ENCODE measurements at places on chromosomes 13 and 19. TPM values are rescaled to one million over a fixed set of nuclear protein-coding genes. Genes with fewer than 3 reads are reported as not detected.

DNA sequence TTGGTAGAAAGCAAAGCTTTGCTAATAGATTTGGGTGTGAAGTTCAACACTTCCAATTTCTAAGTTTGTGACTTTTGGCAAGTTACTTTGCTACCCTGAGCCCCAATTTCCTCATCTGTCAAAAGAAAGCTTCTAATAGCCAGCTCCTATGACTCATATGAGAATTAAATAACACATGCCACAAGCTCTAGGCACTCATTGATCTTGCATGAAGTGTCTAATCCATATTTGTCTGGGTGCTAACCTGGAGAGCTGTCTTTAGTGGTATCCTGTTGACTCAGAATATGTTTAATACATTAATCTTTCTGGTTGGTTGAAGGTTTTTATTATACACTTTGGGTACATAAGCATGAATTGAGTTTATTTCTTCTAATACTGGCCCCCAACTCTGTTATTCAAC lies 188.8 kb downstream of the POSTN start:
- H3K36me3 ChIP-seq, result no peaks in the 10 kb centered on the region
- H3K4me1 ChIP-seq, result no peaks in the 10 kb centered on the region
- no peak overlapping the region for H3K4me3 ChIP-seq
- no peak overlapping the region for H3K27ac ChIP-seq
- DNase-seq, result no peak

GRCh38 chr19:46821512-46822409 lies 28.9 kb downstream of the AP2S1 start:
- no peak overlapping the region for H3K4me3 ChIP-seq
- no peaks in the 10 kb centered on the region for H3K27me3 ChIP-seq
- H3K36me3 ChIP-seq, result no peaks in the 10 kb centered on the region
- no peak overlapping the region for H3K27ac ChIP-seq

DNA sequence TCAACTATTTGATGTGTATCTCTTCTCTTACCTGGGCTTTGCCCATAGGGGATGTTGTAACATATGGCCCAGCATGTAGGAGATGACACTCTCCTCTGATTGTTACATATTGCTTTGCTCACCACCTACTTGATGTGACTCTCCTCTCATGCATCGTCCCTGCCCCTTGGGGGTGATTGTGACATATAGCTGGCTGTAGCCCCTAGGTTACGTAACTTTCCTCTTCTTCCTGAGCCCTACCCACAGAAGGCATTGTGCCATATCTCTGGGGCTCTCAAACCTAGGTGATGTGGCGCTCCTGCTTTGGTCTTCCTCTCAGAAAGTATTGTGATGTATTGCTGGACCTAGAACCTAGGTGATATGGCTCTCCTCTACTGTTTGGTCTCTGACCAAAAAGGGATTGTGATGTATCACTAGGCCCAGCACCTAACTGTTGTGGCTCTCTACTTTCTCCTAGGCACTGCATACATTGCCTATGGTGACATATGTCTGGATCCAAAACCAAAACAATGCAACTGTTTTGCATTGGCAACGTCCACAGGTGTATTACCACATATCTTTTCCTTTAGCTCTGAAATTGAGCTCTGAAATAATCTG lies 71.9 kb upstream of the ZNF724 start:
- DNase-seq, result no peak
- no peaks in the 10 kb centered on the region for H3K4me1 ChIP-seq
- no peaks in the 10 kb centered on the region for H3K27me3 ChIP-seq
- H3K4me3 ChIP-seq, result no peak overlapping the region
- H3K36me3 ChIP-seq, result no peaks in the 10 kb centered on the region

- H3K27ac ChIP-seq, result no peak overlapping the region
- H3K36me3 ChIP-seq, result no peaks in the 10 kb centered on the region
- DNase-seq, result no peak
- no peak overlapping the region for H3K4me3 ChIP-seq
- H3K4me1 ChIP-seq, result peaks cover 18% of the 10 kb centered on the region
Measured at GRCh38 chr13:113901642-113902041, 37.8 kb upstream of the GAS6 start.

RASL11A gene
- total RNA-seq, result 14.0 TPM

GRCh38 chr19:925087-925525 lies 729 bp upstream of the ARID3A start:
- H3K27me3 ChIP-seq, result peaks cover 9% of the 10 kb centered on the region
- H3K4me3 ChIP-seq, result peak overlapping the region; percentile 95
- H3K27ac ChIP-seq, result peak overlapping the region; percentile 73
- H3K4me1 ChIP-seq, result peaks cover 6% of the 10 kb centered on the region
- H3K36me3 ChIP-seq, result no peaks in the 10 kb centered on the region

FAM216B gene
- total RNA-seq, result not detected

DNA sequence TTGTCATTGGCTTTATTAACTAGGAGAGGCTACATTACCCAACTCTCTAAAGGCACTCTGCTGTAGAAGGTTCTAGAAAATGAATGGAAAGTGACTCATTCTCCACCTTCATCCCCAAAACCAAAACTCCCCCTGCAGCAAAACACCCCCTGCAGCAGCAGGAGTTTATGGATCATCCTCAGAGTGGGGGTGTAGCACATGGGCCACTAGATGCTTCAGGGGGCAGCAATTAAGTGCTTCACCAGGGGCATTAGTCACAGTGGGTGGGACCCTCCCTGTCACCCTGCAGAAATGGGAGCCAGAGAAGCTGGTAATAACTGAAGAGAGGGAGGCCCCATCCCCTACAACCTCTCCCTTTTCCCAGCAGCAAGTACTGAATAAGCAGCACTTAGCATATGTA lies 64.5 kb upstream of the MED4 start:
- H3K4me3 ChIP-seq, result no peak overlapping the region
- DNase-seq, result no peak
- peaks cover 16% of the 10 kb centered on the region for H3K4me1 ChIP-seq
- H3K36me3 ChIP-seq, result no peaks in the 10 kb centered on the region
- H3K27me3 ChIP-seq, result no peaks in the 10 kb centered on the region

DNA sequence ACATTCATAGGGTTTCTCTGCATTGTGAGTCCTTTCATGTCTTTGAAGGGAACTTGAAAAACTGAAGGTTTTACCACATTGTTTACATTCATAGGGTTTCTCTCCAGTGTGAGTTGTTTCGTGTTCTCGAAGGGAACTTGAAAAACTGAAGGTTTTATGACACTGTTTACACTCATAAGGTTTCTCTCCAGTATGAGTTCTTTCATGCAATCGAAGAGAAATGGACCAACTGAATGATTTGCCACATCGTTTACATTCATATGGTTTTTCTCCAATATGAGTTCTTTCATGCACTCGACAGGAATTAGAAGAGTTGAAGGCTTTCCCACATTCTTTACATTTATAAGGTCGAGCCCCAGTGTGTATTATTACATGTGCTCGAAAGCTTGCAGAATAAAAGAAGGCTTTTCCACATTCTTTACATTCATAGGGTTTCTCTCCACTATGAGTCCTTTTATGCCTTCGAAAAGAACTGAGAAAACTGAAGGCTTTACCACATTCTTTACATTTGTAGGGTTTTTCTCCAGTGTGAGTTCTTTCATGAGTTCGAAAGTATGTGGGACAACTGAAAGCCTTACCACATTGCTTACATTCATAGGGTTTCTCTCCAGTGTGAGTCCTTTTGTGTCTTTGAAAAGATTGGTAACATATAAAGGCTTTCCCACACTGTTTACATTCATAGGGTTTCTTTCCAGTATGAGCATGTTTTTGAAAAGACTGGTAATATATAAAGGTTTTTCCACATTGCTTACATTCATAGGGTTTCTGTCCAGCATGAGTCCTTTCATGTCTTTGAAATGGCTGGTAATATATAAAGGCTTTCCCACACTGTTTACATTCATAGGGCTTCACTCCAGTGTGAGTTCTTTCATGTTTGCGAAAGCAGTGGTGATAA lies 20.7 kb downstream of the ZNF14 start:
- no peak overlapping the region for H3K27ac ChIP-seq
- peaks cover 30% of the 10 kb centered on the region for H3K36me3 ChIP-seq
- H3K4me3 ChIP-seq, result no peak overlapping the region
- no peak for DNase-seq

GRCh38 chr13:24865163-24865953 lies 101.4 kb downstream of the RNF17 start:
- peaks cover 11% of the 10 kb centered on the region for H3K4me1 ChIP-seq
- no peak overlapping the region for H3K27ac ChIP-seq
- H3K27me3 ChIP-seq, result no peaks in the 10 kb centered on the region
- DNase-seq, result no peak
- H3K4me3 ChIP-seq, result no peak overlapping the region
- H3K36me3 ChIP-seq, result no peaks in the 10 kb centered on the region

NOP53 gene
- total RNA-seq, result 521 TPM

GRCh38 chr13:40878321-40878720 lies 88.9 kb downstream of the SLC25A15 start:
- peak overlapping the region; percentile 82 for H3K27ac ChIP-seq
- H3K4me1 ChIP-seq, result peaks cover 61% of the 10 kb centered on the region
- H3K4me3 ChIP-seq, result no peak overlapping the region
- DNase-seq, result peak; percentile 82
- no peaks in the 10 kb centered on the region for H3K36me3 ChIP-seq

- no peaks in the 10 kb centered on the region for H3K4me1 ChIP-seq
- H3K27ac ChIP-seq, result no peak overlapping the region
- H3K4me3 ChIP-seq, result no peak overlapping the region
- H3K27me3 ChIP-seq, result no peaks in the 10 kb centered on the region
Measured at GRCh38 chr13:33798023-33798422, 19.9 kb upstream of the RFC3 start.

DNA sequence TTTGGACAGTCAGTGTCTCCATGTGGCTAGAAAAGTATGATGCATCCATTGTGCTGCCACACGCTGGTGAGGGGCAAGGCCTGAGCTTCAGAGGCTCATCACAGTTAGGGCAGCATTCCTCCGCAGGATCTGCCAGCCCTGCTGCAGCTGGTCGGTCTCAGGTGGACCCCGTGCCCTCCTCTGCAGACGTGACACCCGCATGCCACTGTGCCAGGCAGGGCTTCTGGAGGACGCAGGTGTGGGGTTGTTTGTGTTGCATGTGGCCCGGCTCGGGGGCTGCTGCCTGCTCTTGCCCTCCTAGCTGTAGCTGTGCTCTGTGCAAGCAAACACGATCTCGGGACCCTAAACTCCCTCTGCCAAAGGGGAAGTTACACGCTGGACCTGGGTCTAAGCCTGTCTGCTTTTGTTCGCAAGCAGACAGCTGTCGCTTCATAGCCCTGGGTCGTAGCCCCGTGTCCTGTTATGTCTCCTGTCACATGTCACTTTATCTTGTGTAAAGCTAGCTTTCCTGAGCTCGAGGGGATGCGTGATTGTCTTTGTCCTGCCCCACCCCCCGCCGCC lies 45.3 kb downstream of the SLC7A9 start:
- no peaks in the 10 kb centered on the region for H3K36me3 ChIP-seq
- H3K4me3 ChIP-seq, result no peak overlapping the region
- no peak overlapping the region for H3K27ac ChIP-seq
- H3K27me3 ChIP-seq, result no peaks in the 10 kb centered on the region
- no peaks in the 10 kb centered on the region for H3K4me1 ChIP-seq

GRCh38 chr13:33686772-33687480 lies 131.0 kb upstream of the RFC3 start:
- no peaks in the 10 kb centered on the region for H3K4me1 ChIP-seq
- no peaks in the 10 kb centered on the region for H3K36me3 ChIP-seq
- no peaks in the 10 kb centered on the region for H3K27me3 ChIP-seq
- no peak overlapping the region for H3K27ac ChIP-seq
- no peak overlapping the region for H3K4me3 ChIP-seq
- no peak for DNase-seq

GRCh38 chr19:27925202-27925601 lies 1287.7 kb downstream of the UQCRFS1 start:
- H3K36me3 ChIP-seq, result no peaks in the 10 kb centered on the region
- H3K4me3 ChIP-seq, result no peak overlapping the region
- H3K27me3 ChIP-seq, result no peaks in the 10 kb centered on the region
- H3K27ac ChIP-seq, result no peak overlapping the region
- H3K4me1 ChIP-seq, result no peaks in the 10 kb centered on the region
- no peak for DNase-seq

Data from thyroid gland (tissue), 4 donors.